ENCODE measurements at places on chromosomes 3 and 15.
A peak's percentile ranks its signal among the peaks of the same experiment; 100 is the strongest.

GRCh38 chr3:148605521-148605920 is 92.2 kb upstream of the AGTR1 start:
- no peak for DNase-seq

- no peak for DNase-seq
These were observed 1134.9 kb downstream of the ROBO2 start for GRCh38 chr3:78174821-78175220.

DNA sequence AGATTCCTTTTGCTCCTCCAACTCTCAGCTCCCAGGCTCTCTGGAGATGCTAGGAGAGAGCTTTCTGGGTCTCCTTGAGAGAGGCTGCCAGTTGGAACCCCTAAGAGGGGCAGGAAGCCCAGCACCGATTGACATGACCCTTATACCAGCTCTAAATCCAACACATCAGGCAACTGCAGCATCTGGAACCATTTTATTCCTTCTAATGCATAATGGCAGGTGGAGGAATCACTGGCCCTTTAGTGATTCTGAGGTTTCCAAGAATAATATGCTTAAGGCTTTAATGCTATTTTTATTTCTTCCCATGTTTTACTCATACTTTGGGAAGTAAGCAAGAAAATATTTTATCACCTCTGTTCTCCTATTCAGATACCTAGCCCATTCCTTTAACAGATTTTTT is 60.3 kb upstream of the TEX264 start:
- DNase-seq, result no peak

DNA sequence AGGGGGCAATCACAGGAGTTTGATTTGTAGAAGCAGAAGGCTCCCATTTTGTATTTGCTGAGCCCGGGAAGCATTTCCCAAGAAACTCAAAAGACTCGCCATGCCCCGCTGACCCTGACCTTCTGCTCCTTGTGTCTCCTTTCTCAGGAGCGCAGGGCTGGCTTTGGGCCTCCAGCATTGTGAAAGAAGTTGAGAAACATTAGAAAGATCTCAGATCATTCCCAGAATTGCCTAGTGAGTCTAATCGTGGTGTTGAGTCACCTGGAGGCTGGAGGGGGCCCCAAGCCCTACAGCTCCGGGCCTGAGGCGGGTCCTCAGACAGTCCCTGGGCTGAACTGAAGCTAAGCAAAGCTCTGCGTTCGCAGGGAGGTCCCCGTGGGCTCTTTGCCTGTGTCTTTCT is 10.9 kb upstream of the PIGZ start:
- no peak for DNase-seq

DNA sequence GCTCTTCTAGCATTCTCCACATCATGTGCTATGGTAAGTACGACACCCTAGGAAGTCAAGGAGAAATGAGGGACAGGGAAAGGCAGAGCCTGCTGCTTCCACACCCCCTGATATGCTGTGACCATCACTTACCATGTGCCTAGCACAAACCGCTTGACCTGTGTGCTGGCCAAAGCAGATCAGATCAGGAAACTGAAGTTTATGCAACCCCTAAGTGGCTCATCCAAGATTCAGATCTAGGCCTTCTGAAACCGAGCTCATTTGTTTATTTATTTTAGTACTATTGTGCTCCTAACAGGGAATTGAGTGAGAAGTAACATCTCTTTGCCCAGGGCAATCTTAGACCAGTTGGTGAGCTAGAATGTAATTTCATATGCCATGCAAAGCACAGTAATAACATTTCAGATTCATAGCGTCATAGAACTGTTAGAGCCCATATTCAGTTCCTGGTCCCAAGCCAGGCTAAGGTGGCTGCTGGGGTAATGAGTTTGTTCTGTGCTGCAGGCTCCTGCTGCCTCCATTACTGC is at the start of gene RTP2:
Gene RTP2, minus strand, starts transcription at position 51 of the 527 bp plus-strand sequence. CDS start 429 bp downstream, outside the sequence.
- no peak for DNase-seq

- DNase-seq, result no peak
These were observed 46.8 kb downstream of the PRICKLE2 start for GRCh38 chr3:64178419-64178818.

- DNase-seq, result no peak
These were observed 2.9 kb upstream of the MKRN2 start for GRCh38 chr3:12553921-12554391.

DNA sequence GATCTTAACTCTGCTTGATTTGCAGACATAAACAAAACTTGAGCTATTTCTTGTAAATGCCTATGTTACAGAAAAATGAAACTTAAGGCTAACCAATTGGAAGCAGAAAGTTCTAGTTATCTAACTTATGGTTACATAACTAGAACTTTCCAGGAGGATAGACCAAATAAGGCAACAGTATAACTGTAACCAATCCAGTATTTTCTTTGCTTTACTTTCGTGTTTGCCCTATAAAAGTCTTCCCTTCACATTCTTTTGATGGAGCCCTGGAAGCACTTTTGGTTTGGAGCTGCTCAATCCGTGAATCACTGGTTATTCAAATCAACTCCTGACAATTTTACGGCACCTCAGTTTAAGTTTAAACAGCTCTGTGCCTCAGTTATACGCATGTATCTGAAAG is 164.6 kb downstream of the SUCLG2 start:
- no peak for DNase-seq

DNA sequence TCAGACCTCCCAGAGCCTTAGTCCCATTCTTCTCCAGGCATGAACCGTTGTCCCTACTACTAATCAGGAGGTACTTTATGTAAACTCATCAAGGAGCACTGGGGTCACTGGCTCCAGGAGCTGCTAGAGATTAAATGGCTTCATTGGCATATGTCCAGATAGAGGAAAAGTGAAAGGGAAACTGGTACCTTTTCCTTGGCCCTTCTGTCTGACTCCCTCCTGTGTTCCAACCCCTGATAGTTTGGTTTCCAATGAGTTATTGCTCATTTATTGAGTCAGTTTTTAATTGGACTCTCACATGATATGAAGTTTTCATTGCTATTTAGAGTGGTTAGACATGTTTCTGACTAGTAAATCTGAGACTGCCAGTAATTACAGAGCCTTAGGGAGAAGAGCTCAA is 130.5 kb upstream of the BFSP2 start:
- no peak for DNase-seq

DNA sequence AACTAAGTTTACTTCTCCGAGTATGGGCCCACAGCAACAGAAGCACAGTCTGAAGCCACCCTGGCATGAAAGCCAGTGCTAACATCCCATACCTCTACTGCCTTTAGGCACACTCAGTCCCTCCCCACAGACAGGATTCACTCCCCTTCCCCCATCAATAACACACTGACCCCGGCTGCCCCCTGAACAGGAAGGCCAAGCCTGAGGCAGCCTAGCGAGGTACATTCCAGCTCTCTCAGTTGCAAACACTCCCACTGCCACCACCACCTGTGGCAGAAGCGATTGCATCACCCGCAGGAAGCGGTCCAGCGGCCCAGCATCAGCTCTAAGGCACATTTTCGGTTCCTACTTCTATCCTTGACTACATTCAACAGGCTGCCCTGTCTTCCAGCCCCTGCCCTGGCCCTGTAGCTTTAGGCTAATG is 7.0 kb upstream of the BMF start:
- DNase-seq, result peak; percentile 77

DNA sequence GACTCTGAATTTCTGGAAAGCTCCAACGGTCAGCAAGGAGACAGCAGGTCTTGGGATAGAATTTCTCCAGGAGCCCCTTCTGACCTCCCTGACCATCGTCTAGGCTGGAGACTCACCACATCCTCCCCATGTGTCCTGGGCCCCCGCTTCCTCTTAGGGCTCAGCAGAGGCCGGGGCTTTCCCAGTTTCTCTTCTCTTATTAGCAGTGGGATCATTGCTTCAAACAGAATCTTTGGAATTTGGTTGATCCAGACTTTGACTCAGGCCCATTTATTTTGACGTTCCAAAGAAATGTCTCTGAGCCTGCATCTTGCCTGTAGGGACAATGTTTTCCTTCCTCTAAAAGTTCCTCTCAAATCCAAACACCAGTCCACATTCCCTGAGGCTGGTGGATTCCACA is 38.4 kb upstream of the SLC6A6 start:
- no peak for DNase-seq

- DNase-seq, result no peak
These were observed at the start of gene CPA3 for GRCh38 chr3:148865049-148865448. TSS of gene CPA3 (plus strand) at chr3:148865296. CDS start at chr3:148865308, 12 bp downstream.

DNA sequence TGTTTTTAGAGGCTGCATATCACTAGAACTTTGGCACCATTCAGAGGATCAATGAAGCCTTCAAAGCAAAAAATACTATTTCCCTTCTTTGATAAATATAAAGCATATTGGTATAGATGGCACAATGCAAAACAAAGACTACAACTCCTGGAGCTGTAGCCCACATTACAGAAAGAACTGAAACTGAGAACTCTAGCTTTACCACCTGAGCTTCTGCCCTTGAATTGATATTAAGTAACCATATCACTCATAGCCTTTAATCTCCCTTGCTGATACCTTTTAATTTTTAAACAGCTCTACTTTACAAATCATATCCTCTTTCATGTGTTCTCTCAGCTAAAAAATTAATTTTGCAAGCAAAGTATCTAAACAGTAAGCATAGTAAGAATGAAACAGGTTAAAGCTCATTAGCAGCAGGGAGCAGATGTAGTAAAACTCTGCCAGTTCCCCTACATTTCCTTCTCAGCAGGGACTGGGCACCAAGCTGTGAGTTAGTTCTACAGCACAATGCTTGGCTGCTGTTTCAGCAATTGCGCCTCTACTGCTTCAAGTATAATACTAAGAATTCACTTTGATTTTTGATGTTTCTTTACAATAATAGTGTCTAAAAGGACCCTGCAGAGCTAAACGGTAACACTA is 97.9 kb upstream of the NANOGP8 start:
- no peak for DNase-seq

- no peak for DNase-seq
These were observed 72.5 kb downstream of the OPA1 start for GRCh38 chr3:193665370-193665989.

DNA sequence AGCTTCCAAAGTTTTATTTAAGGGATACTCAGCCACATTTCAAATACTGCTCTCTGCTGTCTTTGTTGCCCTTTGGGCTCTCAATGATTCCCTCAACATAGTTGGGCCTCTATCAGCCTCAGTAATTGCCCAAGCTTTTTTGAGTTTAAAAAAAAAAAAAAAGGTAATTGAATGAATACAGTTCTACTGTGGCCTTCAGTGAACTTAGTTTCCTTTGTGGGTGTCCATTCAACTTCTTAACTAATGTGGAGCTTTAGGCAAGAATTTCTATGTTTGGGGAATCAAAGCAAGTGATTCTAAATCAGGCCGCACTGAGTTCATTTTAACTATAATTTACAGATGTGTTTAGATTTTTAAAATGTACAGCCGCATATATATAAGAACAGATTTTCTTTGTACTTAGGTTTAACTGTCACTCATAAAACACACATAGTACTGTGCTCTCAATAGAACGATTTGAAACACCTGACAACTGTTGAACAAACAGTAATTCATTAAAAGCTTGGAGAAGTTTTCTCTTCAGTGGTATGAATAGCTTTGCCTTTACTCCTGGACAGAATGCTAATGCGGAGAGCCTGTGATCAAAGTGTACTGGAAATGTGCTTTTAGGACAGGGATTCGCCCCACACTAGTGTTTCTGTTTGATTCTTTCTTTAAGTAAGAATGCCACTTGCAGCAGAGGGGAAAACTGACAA is 844.9 kb upstream of the SEMA6D start:
- DNase-seq, result no peak

- DNase-seq, result no peak
These were observed 189.5 kb downstream of the WDR72 start for GRCh38 chr15:53569751-53570480.

DNA sequence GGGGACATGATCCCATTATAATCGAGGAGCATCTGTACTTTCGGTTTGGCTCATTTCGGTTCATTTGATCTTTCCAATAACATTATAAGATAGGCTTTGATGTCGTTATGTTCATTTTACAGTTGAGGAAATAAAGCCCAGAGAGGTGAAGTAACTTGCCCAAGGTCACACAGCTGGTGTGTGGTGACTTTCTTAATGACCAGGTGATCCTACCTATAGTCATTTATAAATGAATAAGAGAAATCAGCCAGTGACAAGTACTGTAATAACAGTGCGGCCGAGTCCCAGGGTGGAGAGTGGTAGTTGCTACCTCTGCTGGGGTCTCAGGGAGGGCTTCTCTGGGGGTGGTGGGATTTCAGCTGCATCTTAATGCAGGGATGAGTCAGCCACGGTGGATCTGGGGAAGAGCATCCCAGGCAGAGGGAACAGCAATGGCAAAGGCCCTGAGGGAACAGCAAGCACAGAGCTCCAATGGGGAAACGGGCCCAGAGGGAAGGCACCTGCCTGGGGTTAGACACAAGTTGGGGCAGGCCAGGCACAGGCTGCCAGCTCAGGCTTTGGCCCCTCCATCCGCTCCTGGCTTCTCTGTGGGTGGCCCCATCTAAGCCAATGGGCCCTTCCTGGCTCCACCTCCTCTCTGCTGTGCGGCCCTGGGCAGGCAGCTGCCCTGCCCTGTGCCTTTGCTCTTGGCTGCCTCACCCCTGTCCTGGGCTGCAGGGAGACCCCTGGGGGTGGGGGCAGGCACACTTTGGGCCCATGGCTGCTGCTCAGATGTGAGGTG is 1.1 kb upstream of the FBLN2 start:
- DNase-seq, result no peak

- DNase-seq, result peak; percentile 76
These were observed 173.5 kb downstream of the OR4M2 start for GRCh38 chr15:22253676-22254408.

GRCh38 chr15:42094512-42094963 is at the start of gene PLA2G4D:
TSS of gene PLA2G4D (minus strand) at chr15:42094562. CDS start at chr15:42094459, 103 bp downstream.
- DNase-seq, result no peak

GRCh38 chr3:29639578-29640290 is 358.9 kb downstream of the RBMS3 start:
- DNase-seq, result no peak

- DNase-seq, result no peak
These were observed 10.7 kb downstream of the MUC13 start for GRCh38 chr3:124923833-124924232.

DNA sequence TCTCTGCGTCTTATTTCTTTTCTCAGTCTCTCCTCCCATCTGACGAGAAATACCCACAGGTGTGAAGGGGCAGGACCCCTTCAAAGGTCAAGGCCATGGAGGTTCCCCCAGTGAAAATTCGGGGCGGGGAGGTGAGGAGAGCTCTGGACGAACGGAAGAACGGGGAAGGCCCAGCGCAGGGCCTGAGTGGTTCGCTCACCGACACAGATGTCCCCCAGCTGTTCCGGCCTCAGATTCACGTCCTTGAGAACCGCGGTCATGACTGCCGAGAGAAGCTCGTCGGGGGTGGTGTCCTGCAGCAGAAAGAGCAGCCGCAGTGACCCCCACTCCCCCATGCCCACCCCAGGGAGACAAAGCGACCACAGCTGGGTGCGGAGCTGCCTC is 542 bp downstream of the ACAA1 start:
- peak; percentile 49 for DNase-seq
